H9 (cell line): ENCODE measurements at places on chromosomes 1 and 21. TPM values are rescaled to one million over a fixed set of nuclear protein-coding genes. Genes with fewer than 3 reads are reported as not detected.
A peak's percentile ranks its signal among the peaks of the same experiment; 100 is the strongest.

DNA sequence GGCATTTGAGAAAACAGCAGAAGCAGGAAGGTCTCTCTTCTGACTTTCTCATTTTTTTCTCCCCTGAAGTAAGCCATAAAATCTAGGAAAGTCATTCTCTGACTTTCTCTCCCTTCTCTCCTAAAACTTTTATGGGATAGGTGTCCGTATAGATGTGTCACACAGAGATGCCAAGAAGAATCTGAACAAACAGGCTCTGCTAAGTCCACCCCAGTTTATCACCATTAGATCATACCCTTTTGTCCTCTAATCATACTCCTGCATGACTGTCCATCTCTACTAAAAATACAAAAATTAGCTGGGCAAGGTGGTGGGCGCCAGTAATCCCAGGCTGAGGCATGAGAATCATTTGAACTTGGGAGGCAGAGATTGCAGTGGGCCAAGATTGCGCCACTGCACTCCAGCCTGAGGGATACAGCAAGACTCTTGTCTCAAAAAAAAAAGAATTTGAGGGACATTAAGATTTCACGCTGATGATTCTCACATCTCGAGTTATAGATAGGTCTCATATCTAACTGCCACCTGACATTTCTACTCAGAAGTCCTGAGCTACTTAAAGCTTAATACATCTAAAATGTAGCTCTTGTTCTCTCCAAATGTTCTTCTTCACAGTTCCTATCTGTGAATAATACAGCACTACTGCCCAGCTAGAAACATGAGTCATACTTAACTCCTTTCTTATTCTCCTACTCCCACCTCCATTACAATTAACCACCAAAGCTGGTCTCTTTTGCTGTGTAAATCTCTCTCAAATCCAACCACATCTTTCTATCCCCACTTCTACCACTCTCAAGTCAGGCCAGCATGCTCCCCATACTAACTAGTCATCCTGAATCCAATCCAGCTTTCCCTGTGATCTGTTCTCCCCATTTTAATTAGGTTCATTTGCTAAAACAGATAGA, 47.7 kb downstream of the ZNF644 start:
- no peak for DNase-seq
- H3K27ac ChIP-seq, result peak overlapping the region; percentile 82
- peaks cover 6% of the 10 kb centered on the region; the same call in 1 of the 2 replicates for H3K4me1 ChIP-seq
- peak overlapping the region; percentile 6 for H3K4me3 ChIP-seq
- no peaks in the 10 kb centered on the region for H3K27me3 ChIP-seq

- H3K4me3 ChIP-seq, result no peak overlapping the region
- H3K27ac ChIP-seq, result no peak overlapping the region
- no peaks in the 10 kb centered on the region for H3K27me3 ChIP-seq
Measured at GRCh38 chr1:117674521-117675400, 68.9 kb downstream of the TENT5C start.

GRCh38 chr1:208030288-208031091, 119.6 kb upstream of the CD34 start:
- no peak for DNase-seq
- H3K4me1 ChIP-seq, result no peaks in the 10 kb centered on the region
- H3K27me3 ChIP-seq, result no peaks in the 10 kb centered on the region
- no peak overlapping the region; the same call in 2 of the 3 replicates for H3K4me3 ChIP-seq
- H3K36me3 ChIP-seq, result no peaks in the 10 kb centered on the region

GRCh38 chr1:186875896-186876835, 47.4 kb downstream of the PLA2G4A start:
- H3K4me3 ChIP-seq, result no peak overlapping the region
- no peak overlapping the region for H3K27ac ChIP-seq
- DNase-seq, result no peak
- H3K27me3 ChIP-seq, result no peaks in the 10 kb centered on the region
- H3K4me1 ChIP-seq, result peaks cover 2% of the 10 kb centered on the region; the same call in 1 of the 2 replicates
- no peaks in the 10 kb centered on the region for H3K36me3 ChIP-seq

DNA sequence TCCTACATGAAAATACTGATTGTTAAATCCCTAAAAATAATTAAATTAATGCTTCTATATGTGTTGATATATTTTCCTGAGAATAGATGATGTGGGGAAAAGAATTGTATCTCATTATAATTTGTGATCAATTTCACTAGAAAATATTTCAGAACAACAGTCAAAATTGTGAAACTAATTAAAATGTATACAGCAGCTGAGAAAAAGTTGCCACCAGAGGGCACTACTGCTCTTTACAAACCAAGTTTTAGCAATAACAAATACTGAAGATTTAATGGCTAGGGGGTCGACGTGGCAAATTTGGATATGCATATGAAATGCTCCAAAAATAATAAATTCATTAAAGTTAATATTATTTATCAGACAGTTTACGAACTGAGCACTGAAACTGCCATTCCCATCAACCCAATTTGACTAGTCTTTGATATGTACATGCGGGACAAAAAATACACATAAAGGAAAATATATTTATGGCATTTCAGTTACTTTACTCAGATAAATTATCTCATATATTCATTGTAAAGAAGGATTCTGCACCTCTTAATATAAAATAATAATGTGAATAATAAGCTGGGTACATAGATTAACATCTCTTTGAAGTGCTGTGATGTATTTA, 96.3 kb upstream of the TMPRSS15 start:
- no peaks in the 10 kb centered on the region for H3K27me3 ChIP-seq
- no peak overlapping the region for H3K4me3 ChIP-seq
- DNase-seq, result no peak

- DNase-seq, result no peak
- no peaks in the 10 kb centered on the region for H3K27me3 ChIP-seq
- H3K36me3 ChIP-seq, result peaks cover 9% of the 10 kb centered on the region
- H3K4me3 ChIP-seq, result no peak overlapping the region; the same call in 2 of the 3 replicates
Measured at GRCh38 chr1:25556791-25557476, 13.5 kb downstream of the LDLRAP1 start.

DNA sequence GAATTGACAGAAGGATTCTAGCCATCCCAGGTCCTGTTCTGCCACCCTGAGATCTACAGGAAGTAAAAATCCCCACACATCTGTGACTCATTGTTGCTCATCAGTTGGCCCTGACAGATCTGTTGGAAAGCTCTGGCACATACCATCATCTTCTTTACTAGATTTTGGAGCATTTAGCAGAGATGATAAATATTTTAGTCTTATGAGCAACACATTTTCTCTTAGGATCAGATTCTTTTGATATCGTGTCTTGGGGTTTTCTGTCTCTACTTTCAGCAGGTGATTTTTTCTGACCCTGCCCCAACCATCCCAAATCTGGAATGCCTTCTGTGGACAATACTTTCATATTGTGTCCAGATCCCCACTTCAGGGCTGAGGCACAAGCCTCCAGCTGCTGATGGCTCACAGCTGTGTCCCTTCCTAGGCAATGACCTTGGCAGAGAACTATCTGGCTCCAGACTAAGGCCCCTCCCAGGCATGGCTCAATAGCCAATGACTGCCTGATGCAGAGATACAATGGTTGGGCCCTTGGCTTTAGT, 102.8 kb downstream of the GDAP2 start:
- H3K4me3 ChIP-seq, result no peak overlapping the region
- no peaks in the 10 kb centered on the region for H3K27me3 ChIP-seq
- H3K27ac ChIP-seq, result no peak overlapping the region

DNA sequence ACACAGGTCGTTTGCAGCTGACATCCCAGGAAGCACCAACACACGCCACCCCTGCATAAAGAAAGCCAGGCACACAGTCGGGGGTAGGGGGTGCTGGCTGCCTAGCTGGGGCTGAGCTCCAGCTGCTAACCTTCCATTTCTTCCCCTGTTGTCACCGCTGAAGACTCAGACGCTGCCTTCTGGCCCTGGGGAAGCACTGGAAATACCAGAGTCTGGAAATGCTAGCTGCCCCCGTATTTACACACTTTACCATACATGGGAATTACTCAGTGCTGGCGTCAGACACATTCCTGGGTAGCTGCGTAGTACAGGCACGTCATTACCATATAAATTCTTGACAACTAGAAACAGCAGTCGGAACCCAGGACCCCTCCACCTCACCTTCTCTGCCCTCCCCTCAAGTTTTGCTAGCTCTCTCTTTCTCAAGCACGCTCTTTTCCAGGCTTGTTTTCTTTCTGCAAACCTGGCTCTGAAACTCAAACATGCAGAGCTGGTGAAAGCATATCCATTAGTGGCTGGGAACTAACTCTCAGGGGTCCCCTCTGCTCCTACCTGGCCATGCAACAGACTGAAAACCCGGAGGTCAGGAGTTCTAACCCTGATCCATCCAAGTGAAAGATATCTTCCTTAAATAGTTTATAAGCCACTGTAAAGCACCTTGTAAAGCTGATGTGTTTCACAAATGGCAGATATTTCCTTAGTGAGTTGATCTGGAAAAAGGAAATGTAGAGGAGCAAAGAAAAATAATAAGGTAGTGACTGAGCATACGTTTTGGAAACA, 3.3 kb downstream of the CSRP1 start:
- DNase-seq, result peak; percentile 67
- H3K36me3 ChIP-seq, result no peaks in the 10 kb centered on the region
- H3K4me1 ChIP-seq, result peaks cover 8% of the 10 kb centered on the region

DNA sequence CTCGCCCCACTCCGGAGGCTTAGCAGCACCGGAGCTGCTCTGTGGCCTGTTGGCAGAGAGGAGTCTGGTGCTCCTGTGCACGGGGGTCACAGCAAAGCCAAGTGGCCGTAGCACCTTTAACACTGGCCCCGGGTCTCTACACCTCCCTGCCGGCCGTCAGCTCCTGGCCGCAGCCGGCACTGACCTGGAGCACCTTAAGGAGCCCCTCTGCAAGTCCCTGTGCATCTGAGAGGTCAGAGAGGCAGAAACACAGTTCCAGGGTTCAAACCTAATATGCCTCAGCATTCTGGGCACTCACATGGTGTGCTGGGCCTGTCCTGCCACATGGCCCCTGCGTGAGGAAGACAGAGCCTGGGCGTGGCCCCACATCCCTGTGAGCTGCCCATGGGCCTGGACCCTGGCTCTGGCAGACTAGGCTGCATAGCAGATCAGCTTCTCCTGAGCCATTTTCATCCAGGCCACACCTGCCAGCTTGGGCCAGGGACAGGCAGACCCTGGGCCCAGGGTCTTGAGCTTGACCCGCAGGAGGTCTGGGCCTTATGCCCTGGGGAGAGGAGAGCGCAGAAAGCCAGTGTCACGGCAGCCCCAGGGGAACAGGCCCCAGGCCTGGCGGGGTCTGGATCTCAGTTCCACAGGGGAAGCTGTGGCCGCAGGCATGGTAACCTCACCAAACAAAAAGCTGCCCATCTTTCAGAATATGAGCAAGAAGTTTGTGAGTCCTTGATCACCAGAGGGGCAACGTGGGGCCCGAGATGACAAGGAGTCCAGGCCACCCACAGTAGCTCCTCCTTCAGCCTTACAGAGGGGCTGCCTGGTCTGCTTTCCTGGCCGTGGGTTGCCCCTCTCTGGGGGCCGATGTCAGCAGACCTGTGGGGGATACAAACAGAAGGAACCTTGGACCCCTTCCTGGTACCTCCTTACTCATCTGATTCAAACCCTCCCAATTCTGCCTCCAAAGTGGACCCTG, 146.0 kb upstream of the COL6A1 start:
- H3K27ac ChIP-seq, result no peak overlapping the region
- H3K4me1 ChIP-seq, result 0 out of 2 replicates have a peak, but pooled peaks cover 3% of the 10 kb centered on the region
- H3K4me3 ChIP-seq, result no peak overlapping the region
- peaks cover 9% of the 10 kb centered on the region for H3K36me3 ChIP-seq

- no peak overlapping the region for H3K4me3 ChIP-seq
- no peak overlapping the region for H3K27ac ChIP-seq
- DNase-seq, result no peak
- no peaks in the 10 kb centered on the region for H3K4me1 ChIP-seq
- no peaks in the 10 kb centered on the region for H3K36me3 ChIP-seq
Measured at GRCh38 chr1:85090225-85090624, 41.9 kb upstream of the MCOLN3 start.

GRCh38 chr1:8335246-8335645, 17.3 kb downstream of the SLC45A1 start:
- no peak for DNase-seq
- H3K4me3 ChIP-seq, result no peak overlapping the region
- no peaks in the 10 kb centered on the region for H3K27me3 ChIP-seq
- H3K4me1 ChIP-seq, result no peaks in the 10 kb centered on the region

GRCh38 chr21:29133796-29134195, 3.4 kb downstream of the MAP3K7CL start:
- H3K4me3 ChIP-seq, result no peak overlapping the region
- no peaks in the 10 kb centered on the region; the same call in 1 of the 2 replicates for H3K27me3 ChIP-seq

DNA sequence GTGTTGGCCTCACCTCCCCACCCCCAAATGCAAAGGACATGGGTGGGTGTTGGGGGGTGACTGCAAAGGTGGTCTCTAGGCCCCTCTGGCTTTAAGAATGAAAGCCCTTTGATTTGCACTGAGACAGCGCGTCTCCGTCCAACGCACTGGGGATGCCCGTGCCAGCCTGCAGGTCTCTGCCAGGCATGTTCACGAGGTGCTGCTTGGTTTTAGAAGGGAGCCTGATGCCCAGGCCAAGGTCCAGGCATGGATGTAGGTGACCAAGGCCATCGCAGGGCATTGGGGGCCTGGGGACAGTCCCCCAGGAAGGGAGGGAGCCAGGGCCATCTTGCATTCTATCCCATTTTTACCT, 363.6 kb upstream of the VAMP3 start:
- H3K27ac ChIP-seq, result no peak overlapping the region
- peaks cover 2% of the 10 kb centered on the region; the same call in 1 of the 2 replicates for H3K4me1 ChIP-seq
- DNase-seq, result peak; percentile 18
- no peaks in the 10 kb centered on the region for H3K36me3 ChIP-seq
- H3K4me3 ChIP-seq, result no peak overlapping the region

DNA sequence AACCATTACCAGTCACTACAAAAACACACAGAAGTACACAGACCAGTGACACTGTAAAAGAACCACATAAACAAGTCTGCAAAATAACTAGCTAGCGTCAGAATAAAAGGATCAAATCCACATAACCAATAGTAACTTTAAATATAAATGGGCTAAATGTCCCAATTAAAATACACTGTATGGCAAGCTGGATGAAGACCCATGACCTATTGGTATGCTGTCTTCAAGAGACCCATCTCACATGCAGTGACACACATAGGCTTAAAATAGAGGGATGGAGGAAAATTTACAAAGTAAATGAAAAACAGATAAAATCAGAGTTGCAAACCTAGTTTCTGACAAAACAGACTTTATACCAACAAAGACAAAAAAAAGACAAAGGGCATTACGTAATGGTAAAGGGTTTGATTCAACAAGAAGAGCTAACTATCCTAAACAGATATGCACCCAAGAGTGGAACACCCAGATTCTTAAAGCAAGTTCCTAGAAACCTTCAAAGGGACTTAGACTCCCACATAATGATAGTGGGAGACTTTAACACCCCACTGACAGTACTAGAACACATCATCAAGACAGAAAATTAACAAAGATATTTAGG, 196.9 kb downstream of the TBX15 start:
- no peaks in the 10 kb centered on the region for H3K4me1 ChIP-seq
- H3K4me3 ChIP-seq, result no peak overlapping the region
- H3K27me3 ChIP-seq, result no peaks in the 10 kb centered on the region
- no peak for DNase-seq
- H3K27ac ChIP-seq, result no peak overlapping the region
- H3K36me3 ChIP-seq, result peaks cover 2% of the 10 kb centered on the region; the same call in 1 of the 2 replicates

RAB42 gene
- total RNA-seq, result 13.2 and 15.6 TPM in 2 replicates

IQCC gene
- 5.1 and 5.3 TPM in 2 replicates for total RNA-seq

OR2T35 gene
- not detected in 2 replicates for total RNA-seq

PRKCZ gene
- 42.0 and 48.4 TPM in 2 replicates for total RNA-seq

MROH9 gene
- not detected in 2 replicates for total RNA-seq

BARHL2 gene
- not detected in 2 replicates for total RNA-seq

CASQ2 gene
- not detected in 2 replicates for total RNA-seq

WNT3A gene
- total RNA-seq, result 0.17 and 0.20 TPM in 2 replicates

SPRR2A gene
- not detected in 2 replicates for total RNA-seq

RBM11 gene
- 1.7 and 2.8 TPM in 2 replicates for total RNA-seq
